ENCODE measurements at places on chromosomes 7 and 10.

GRCh38 chr10:132150777-132151176 lies 36.0 kb upstream of the DPYSL4 start:
- no peak for DNase-seq

DNA sequence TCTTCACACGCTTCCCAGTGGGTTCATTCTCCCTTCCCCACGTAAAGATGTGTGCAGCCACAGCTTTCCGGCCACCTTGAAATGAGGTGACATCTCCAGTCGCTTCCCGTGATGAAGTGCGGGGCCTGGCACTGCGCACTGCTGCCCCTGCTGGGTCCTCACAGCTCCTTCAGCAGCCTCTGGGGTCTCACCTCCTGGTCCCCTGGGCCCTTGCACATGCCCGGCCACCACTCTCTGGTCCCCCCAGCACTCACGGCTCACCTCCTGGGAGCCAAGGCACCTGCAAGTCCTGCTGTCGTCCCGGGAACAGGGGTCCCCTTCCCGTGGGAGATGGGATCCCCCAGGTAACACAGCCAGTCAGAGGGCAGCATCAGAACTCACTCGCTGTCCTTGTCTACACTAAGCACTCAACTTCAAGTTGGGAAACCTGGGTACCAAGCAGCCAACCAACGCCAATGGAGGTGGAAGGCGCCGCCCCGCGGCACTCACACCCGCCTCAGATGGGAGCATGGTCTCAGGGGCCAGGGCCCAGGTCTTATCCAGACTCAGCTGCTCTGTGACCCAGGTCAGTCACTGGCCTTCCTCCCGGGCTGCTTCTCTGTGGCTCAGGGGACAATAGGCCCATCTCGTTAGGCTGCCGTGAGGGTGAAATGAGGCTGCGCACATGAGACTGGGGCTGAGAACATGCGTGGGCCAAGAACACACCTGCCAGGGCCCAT lies 176.2 kb downstream of the PTPRN2 start:
- no peak for DNase-seq

GRCh38 chr7:143361552-143362130 lies 872 bp downstream of the FAM131B start:
- no peak for DNase-seq

GRCh38 chr7:38323156-38323555 lies 49.7 kb upstream of the TARP start:
- no peak for DNase-seq

GRCh38 chr7:45413419-45413818 lies 160.7 kb upstream of the ADCY1 start:
- no peak for DNase-seq

GRCh38 chr10:35059481-35059880 lies 30.7 kb downstream of the CUL2 start:
- no peak for DNase-seq
